SK-MEL-5 (cell line): ENCODE measurements at places on chromosomes 1 and 21. TPM values are rescaled to one million over a fixed set of nuclear protein-coding genes. Genes with fewer than 3 reads are reported as not detected.

DNA sequence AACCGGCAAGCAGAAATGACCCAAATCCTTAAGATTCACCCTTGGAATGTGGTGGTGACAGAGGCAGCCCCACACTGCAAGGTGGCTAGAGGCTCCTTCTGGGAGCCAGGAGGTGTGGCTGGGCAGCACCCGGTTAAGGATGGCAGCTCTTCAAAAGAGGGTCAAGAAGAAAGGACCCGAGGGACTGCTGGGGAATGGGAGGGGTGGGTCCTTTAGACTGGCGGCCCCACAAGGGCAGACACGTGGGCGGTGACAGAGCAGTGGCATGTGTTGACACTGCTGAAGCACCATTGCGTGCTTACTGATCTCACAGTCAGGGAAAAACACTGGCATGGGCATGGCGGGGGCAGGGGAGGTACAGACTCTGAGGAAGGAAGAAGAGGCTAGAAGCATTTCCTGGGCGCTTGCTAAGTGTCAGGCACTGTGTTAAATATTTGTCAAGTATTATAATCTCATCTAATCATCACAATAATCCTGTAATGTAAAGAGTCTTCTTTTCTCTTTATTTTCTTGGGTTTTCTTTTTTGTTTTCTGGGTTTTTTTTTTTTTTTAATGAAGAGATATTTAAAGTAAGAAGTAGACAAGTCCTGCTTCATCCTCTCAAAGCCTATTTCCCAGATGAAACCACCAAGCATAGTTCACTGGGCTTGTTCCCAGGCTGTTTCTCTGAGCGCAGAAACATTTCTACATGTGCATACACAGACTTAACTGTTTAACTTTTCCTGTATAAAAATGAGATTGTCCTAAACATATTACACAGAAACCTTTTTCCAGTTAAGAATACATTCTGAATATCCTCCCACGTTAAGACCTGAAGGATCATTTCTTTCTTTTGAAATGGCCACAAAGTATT lies 165.8 kb upstream of the EDN2 start:
- no peak for DNase-seq

Gene IFNAR1
- 10.7 and 11.9 TPM in 2 replicates for total RNA-seq

Gene KRTAP7-1
- total RNA-seq: not detected in 2 replicates

Gene SPRR2E
- total RNA-seq: not detected in 2 replicates

- no peak for DNase-seq
Observed at GRCh38 chr1:200676829-200677228, 7.1 kb upstream of the DDX59 start.

Gene FCRL2
- total RNA-seq: 0.03 TPM in 1 of 2 replicates, not detected in the other

GRCh38 chr1:2088458-2088857 lies 38.2 kb downstream of the PRKCZ start:
- no peak for DNase-seq

- DNase-seq: no peak
Observed at GRCh38 chr1:210500831-210501230, 172.1 kb downstream of the HHAT start.

GRCh38 chr1:218679988-218680748 lies 335.0 kb downstream of the TGFB2 start:
- no peak for DNase-seq

Gene MUTYH
- 12.4 and 13.0 TPM in 2 replicates for total RNA-seq
